H4 (cell line): ENCODE measurements at places on chromosomes 5 and 9.
A peak's percentile ranks its signal among the peaks of the same experiment; 100 is the strongest.

DNA sequence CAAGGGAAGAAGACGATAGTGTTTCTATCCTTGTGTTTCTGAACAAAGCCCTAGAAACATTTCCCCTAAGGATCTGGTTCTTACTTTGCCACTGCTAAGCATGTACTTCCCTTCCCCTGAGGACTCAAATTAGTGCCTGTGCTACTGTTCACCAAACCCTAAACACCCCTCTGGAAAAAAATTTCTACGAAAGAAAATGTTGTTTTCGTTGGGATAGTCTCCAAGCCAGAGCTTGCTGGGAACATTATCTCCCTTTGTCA is 294.6 kb downstream of the BNC2 start:
- no peak for DNase-seq

DNA sequence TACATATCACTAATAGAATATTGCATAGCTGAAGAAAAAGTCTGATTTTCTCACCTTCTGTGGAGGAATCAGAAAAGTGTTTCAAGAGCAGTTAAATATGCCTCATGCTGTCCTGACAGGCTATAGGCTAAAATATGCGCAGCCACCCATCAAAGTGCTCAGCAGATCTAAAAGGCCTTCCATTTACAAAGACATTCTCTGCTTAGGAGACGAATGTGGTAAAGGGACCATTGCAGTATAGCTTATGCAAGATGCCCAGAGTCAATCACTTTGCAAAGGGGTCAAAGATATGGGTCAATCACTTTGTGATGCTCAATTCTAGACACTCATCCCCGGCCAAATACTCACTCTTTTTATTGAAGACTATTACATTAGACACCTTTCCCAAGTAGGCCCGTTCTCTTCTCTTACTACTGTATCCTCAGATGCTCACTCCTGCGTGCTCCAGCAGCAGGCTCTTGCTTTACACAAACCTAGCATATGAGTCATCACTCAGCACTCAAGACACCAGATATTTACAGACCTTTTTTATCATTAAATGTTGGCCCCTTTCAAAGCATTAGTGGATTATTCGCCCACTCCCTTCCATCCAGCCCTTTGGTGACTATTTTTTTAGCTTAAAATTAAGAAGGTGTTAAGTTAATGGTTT is 568.2 kb upstream of the CDH18 start:
- DNase-seq, result peak; percentile 42

DNA sequence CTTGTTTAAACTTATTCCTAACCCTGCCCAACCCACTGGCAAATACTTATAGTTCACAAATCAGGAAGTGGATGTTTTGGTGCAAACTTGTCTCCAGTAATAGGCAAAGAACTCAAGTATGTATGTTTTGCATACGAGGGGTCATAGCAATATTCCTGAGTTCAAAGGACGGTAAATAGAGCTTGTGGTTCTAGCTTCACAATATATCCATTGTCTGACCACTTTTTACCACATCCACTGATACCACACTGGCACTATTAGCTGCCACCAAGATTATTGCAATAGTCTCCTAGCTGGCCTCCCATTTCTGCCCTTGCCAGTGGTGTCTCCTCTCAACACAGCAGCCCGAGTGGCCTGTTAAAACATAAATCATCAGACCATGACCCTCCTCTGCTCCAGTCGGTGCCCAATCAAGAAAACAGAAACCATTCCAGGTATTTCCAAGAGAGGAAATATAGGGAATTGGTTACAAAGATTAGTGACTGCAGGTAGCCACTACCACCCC is 17.0 kb downstream of the GRXCR2 start:
- DNase-seq, result no peak

- no peak for DNase-seq
Observed at GRCh38 chr5:135036405-135036804, 2.4 kb upstream of the PITX1 start.

DNA sequence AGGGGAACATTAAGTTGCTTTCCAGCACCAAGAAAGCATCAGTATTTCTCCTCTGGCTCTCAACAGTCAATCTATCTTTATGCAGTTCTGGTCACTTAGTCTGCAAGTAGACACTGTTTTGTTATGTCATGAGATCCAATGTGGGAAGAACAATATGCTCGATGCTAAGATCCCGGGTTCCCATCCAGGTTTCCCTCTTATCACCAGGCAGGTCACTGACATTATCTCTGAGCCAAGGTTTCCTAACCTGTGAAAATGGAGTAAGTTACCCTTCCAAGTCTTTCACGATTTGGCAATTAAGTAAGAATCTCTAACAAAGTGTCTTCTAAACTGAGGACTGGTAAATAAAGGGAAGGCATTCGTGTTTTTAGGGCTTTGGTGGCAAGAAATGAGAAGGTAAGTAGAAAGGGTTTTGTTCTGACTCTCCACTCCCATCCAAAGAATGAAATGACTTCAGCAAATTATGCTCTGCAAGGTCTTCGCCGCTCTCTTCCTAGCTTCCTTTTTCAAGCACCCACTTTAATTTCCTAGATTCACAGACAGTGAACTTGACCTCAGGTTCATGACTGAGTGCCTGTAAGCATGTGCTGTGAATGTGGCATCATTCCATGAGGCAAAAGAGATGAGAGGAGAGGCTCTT is 86.4 kb downstream of the DCP2 start:
- DNase-seq, result no peak

- peak; percentile 83 for DNase-seq
Observed at GRCh38 chr5:64939772-64940510, 171.2 kb downstream of the CWC27 start.

DNA sequence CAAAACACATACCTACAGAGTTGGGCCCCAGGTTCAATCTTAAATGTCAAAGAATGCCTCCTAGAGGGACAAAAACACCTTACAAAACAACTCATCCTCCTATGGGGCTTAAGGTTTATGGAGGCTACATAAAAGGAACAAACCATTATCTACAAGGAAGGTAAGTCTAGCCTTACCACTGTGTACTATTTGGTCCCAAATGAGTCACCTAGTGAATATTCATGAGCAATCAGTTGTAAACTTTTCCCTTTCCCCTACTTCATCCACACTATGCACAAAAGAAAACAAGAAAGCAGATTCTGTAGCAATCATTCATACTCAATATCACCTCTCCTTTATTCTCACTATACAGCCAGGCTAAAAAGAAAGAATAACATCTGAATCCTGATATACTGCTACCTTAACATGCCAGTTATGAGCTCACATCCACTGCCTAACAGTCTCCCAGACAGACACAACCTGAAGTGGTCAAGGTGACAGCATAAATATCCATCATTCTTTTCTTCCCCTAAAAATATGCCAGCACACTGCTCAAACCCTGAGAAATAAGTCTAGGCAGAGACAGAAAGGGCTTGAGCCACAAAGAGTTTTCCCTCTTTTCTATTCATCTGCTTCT is 6.2 kb downstream of the OXCT1 start:
- no peak for DNase-seq

DNA sequence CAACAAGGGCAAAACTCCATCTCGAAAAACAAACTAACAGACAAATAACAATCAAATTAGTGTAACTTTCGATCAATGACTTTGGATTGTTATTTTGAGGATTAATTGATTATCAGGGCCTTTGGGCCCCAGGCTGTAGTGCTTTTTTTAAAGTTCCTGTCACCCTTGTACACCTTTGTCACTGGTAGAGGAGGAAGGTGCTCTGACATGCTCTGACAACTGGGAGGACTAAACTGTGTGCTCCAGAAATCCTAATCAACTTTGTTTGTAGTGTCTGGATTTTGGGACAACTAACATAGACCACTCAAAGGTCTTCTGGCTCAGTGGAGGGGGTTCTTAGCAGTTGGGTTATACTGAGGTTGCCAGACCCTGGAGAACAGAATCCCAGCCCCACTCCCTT is 1.8 kb downstream of the TXN start:
- no peak for DNase-seq
